ENCODE measurements at places on chromosomes 5 and 9.

DNA sequence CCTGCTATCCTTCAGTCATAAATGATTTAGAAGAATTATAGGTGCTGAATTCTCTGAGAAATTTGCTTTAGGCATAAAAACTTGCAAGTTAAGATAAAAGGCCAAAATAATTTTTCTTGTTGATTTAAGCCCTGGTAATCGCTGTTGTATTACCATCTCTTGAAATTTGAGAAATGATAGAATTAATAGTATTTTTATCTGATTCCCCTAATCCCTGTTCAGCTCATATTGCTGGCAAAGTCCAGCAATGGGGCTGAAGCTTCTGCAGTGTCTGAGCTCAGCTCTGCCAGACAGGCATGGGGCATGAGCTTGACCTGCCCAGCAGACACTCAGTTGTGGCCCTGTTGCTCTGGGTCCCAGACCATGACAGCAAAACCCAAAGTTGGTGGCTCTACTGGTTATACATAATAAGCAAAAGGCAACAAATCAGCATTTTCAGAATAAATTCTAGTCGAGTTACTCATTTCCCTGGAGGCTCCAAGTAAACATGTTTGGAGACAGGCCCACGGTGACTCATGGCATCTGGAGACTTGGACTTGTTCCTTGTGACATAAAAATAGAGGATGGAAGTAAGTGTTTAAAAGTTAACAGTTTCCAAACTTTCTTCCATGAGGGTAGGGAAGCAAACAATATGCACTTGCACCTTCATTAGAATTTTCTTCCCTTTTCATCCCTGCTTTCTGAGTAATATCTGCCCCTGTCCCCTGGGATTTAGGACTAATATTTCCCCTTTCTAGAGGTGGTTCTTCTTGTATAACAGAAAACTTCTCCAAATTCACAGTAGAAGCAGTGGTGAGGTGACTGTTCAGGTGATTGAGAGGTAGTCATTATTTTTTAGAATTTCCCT is 60.2 kb upstream of the SLC2A8 start:
- peak; percentile 88 for DNase-seq

DNA sequence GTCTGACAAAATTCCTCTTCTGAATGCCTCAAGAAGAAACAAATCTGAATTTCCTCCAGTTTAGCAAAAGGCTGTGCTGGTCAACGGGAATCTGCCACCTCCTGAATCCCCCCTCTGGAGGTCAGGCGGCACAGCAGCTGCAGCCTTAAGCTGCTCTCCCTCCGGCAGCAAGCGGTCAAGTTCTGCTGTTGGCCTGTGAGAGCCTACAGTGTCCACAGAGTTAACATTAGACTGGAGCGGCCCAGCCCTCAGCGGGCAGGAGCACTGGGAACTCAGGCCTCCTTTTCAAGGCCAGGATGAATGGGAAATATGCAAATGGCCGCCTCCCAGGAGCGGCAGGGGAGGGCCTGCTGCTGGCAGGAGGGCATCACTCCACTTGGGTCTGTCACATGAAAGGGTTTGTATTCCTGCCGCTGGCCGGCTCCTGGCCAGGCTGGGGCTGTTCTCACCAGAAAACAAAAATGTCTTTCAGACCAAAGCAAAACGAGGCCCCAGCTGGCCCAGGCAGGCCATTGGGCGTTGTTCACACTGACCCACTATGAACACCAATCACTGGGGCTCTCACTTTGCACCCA is 8.2 kb downstream of the ACSL6 start:
- no peak for DNase-seq

DNA sequence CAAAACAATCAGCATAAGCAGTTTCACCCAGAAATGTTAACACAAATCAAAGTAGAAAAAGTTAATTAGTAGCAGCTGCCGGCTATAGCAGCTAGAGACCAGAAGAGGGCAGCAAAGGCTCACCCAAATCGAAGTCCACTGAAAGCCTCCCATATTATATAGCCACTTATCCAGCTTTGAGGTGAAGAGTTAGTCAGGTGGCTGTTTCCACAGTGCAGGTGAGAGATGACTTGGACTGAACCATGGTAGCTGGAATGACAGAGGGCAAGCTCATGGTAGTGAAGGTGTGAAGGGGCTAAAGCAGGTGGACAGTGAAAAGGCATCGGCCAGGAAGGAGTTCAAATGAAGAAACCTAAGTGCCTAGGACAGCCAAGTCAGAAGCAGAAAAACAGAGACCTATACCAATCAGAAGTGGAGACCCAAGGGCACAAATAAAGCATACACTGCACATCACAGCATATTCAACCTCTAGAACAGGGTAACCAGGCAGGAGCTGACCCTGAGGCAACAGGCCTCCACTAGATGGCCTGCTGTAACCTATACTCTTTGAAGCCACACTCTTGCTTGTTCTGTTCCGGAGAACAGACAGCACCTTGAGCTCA is 7.2 kb upstream of the RNF38 start:
- no peak for DNase-seq

GRCh38 chr5:159819591-159820411 is 96.5 kb upstream of the ADRA1B start:
- peak; percentile 88 for DNase-seq

DNA sequence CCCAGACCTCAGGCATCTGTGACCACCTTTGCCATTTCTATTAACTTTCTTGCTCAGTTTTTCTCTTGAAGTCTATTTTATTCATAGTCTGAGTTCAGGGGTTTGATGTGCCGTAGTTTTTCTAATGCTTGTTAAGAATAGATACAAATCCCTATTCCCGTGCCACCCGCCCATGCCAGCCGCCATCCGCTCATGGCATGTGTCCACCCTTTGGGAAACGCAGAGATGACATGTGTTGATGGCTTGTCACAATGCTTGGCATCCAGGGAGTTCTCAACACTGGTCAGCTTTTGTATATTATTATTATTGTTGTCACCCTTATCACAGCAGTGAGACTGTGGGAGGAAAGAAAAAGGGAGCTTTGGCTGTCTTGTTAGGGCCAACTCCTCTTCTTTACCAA is 17.3 kb upstream of the ANGPTL2 start:
- no peak for DNase-seq

DNA sequence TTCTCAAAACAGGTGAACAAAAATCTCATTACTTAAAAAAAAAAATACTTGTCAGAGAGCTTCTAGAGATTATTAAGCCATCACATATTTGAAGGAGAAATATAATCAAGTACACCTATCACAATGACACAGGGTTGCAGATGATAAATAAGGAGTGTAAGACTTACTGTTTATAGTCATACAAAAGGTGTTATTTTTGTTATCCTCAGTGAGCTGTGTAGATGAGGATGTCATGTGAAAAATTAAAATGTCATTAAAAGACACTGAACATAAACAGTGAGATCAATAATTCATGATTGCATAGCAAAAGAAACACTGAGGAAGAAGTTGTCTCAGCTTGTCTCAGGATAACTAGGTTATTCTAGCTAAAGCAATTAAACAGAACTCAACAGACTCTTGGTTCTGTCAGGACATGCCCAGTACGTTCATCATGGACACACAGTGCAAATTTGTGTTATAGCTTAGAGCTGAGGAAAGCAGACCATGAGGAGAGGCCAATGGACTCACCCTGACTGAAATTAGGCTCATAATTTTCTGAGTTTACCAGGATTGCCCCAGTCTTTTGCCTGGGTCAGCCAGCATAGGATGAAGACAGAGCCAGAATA is 1162.6 kb upstream of the C9orf72 start:
- DNase-seq: no peak

Measured in suprapubic skin (tissue), 4 donors.